ENCODE measurements at places on chromosomes 5 and 9.

GRCh38 chr5:148807851-148808250 lies 18.6 kb upstream of the ADRB2 start:
- no peak for DNase-seq

- DNase-seq = no peak
Observed at GRCh38 chr5:53260446-53260845, 150.9 kb upstream of the MOCS2 start.

DNA sequence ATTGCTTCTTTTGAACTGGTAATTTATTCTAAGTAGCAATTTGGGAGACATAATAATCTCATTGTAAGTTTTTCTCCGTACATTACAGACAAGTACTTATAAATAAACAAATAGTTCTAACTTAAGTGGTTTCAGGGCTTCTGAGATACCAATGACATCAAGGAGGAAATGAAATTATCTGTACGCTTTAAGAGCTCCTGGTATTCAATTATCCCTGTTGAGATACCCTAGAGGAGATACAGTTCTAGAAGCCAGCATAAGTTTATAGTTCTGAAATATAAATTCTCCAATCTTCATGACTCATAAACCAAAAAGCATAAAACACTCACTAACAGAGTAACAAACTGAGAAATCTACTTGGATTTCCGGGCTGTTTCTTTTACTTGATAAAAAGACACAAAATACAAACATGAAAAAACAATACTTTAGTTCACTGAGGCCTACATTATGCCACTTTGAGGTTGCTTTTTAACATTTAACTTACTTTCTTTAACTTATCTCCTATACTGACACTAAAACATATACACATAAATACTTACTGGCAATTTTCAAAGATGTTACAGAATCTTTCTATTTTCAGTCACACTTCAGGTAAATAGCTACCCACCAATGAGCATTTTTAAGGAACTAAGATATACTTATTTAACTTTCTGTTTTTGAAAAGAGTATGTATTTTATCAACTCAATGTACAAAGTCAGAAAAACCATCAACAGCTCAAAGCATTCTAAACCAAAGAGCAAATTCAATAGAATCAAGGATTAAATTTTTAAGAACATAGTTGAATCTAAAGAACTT lies 7.5 kb downstream of the DCTN4 start:
- DNase-seq = no peak

DNA sequence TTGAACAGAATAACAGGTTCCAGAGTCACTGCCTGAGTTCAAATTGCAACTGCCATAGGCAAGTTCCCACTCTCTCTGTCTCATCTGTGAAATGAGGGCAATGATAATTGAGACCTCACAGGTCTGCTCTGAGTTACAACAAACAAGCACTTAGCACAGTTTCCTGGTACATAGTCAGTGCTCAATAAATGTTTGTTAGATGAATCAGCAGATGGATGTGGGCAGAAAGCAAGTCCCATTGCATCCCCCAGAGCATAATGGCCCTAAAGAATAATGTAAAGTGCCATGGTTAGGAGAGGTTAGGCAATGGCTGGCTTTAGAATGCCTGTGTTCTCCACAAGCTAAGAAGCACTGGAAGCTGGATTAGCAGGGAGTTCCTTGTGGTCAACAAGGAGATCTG lies 136.5 kb upstream of the LARP1 start:
- DNase-seq = no peak

GRCh38 chr5:99368726-99369125 lies 439.9 kb upstream of the CHD1 start:
- no peak for DNase-seq

- no peak for DNase-seq
Observed at GRCh38 chr9:81534138-81534875, 155.0 kb downstream of the TLE1 start.

GRCh38 chr5:68287976-68288706 lies 72.6 kb downstream of the PIK3R1 start:
- peak; percentile 71 for DNase-seq

DNA sequence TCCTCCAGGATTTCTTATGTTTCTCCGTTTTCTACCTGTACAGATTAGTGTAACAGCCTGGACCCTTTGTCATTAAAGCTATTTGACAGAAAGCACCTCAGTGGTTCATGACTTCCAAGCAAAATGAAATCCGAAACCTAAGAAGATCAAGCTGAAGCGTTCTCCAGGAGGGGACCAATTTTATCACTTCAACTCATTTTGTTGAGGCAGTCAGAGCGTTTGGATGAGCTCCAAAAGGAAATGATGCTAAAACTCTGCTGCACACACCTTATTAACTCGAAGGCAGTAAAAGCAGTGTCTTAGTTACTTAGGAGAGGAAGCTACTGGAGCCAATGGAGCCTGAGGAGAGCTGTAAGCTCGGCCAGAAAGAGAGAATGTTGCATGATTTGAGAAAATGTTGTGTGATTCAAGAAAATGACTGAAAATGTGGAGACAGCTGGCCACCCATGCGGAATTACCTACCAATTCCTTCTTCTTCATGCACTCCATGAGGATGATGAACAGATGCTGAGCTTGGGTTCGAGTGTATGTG lies 346.7 kb upstream of the KLF9 start:
- DNase-seq = no peak

GRCh38 chr5:88507261-88507660 lies 238.6 kb upstream of the TMEM161B start:
- DNase-seq = no peak

- DNase-seq = no peak
Observed at GRCh38 chr5:149217803-149218155, 53.9 kb upstream of the AFAP1L1 start.

DNA sequence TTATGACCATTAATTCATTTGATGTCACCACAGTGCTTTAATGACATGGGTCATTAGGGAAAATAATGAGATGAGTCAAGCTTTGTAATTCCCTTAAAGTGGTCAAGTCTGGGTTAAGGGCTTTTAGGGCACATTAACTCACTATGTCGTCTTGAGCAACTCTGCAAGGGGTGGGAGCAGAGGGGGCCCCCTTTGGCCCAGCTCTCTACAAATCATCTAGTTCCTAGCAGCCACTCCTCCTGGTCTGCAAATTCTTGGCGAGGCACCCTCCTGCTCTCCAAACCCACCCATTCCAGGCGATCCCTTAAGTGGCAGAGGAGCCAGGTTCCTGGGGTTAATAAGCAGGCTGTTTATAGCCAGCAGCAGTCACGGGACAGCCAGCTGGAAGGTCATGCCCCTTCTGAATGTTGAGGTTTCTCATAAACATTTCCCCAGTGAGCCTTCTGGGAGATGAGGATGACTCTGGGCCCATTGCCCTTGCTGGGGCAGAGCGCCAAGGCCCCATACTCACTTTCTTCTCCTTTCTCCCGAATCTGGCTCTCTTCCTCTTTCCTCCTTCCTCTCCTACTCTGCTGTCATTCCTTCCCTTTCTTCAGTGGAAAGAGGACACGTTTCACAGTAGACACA lies 14.3 kb upstream of the GPX3 start:
- peak; percentile 48 for DNase-seq

DNA sequence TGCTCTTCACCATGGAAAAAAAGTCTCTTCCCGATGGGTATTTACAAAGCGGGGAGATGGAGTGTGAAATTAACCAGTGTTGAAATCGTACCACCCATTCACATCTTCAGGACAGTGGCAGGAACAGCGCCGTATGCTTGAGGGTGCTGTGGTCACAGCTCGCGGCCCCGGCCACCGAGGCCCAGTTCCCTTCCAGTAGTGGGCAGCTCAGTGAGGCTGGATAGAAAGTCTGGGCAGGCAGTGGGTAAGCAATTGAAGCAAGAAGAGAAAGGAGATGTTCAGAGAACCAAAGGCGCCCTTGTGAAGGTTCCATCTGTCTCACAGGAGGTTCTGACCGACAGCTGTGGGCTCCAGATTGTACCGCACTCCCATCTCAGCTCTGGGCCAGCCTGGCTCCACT lies 59.1 kb downstream of the SECISBP2 start:
- DNase-seq = no peak

GRCh38 chr5:68995845-68996545 lies 97.8 kb upstream of the SLC30A5 start:
- no peak for DNase-seq

DNA sequence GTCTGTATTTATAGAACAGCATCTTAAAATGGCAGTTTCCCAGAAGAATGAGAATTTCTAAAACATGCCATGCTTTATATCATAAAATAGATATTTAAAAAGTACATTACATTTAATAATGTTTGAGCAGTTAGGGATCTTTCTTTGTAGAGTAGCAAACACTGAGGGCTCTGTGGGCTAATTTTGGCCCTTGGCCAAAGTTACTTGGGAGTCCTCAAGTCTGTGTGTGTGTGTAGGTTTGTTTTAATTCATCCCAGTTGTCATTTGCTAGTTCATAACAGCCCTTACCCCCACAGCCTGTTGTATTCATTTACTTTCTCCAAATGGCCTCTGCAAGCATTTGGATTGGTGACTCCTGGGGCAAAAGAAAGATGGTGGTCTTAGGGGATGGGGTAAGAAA lies 576.4 kb upstream of the SGCD start:
- no peak for DNase-seq

GRCh38 chr5:102139029-102139428 lies 157.1 kb downstream of the SLCO4C1 start:
- no peak for DNase-seq

GRCh38 chr9:136979769-136980587 lies 2.7 kb downstream of the PTGDS start:
- DNase-seq = no peak

- peak; percentile 31 for DNase-seq
Observed at GRCh38 chr9:98287384-98287783, 31.9 kb upstream of the TBC1D2 start.

GRCh38 chr5:27266184-27266583 lies 227.8 kb upstream of the CDH9 start:
- DNase-seq = no peak

DNA sequence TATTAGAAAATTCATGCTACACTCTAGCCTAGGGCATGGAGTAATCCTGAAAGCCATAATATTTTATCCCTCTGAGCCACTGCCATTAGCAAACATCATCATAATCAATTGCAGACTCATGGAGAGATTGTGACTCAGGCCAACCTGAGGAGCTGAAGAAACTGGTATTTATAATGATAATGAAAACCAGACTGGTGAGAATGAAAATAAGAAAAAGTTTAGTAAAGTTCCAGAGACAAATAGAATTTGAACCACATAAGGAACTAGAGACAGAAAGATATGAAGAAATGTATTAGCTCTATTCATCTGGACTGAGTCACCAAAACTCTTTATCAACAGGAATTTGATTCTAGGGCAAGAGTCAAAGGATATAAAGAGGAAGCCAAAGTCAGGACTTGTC lies 158.7 kb downstream of the DRD1 start:
- no peak for DNase-seq

DNA sequence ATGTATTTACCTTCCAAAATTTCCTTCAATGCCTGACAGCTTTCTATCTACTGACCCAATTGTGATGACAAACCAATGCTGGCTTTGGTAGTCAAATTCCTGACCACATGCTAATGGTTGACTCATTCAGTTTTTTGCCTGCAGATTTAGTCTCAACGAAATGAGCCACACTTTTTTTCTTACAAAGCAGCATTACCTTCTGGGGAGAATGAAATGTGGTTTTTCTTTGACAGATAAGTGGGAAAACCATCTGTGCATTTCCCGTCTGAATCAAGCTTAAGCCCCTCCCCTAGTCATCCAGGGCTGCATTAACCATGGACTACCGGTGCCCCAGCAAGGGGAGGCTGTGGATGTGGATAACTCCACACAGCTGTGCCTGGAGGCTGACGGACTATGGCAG lies 99.6 kb upstream of the TAF11L2 start:
- peak; percentile 71 for DNase-seq

GRCh38 chr9:109771796-109772531 lies 8.0 kb upstream of the PALM2AKAP2 start:
- peak; percentile 44 for DNase-seq

DNA sequence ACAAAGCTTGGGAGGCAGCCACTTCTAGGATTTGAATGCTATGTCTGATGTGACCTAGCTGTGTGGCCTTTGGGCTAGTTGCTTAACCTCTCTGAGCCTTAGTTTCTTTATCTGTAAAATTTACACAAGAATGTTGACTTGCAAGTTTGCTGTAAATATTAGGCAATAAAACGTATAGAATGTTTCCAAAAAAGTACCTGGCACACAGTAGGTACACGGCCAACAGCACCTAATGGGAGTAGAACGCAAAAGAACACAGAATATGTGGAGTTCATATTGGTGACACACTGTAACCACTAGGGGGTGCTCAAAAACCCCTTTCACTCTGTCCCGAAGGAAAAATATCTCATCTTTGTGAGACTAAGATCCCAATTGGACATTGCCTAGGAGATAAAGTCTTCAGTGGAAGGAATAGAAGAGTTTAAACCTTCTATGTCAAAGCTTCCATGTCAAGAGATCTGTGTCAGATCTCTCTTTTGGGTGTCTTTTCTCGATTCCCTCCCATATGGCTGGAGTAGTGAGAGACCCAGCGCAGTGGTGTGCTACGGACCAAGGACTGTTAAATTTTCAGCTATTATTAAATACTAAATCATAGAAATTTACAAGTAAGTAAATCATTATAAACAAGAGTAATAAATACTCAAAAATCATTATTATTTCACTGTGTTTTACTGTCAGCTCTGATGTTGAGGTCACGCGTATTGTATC lies 145.4 kb upstream of the RAD23B start:
- DNase-seq = peak; percentile 79

DNA sequence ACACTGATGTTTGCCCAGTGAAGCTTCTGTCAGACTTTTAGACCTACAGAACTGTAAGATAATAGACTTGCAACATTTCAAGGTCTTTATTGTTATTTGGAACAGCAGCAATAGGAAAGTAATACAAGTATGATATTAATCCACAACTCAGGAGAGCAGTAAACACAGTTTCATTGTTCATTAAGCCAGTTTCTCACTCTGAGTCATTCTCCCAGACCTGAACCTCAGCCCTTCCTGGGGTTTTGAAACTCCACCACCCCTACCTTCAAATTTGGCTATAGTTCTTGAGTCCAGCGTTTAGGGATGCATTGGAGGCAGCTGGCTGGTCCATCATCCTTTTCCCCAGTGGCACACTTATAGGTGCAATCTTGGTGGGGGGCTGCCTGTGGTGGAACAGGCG lies 203.2 kb downstream of the RAB3C start:
- DNase-seq = no peak

- no peak for DNase-seq
Observed at GRCh38 chr5:112238473-112238872, 180.6 kb downstream of the EPB41L4A start.
